Activated CD4-positive, alpha-beta memory T cell treated with anti-CD3 and anti-CD28 coated beads, Interleukin-2, amount 10 ng/mL, durations not matched to agents 7 days and 5 days (primary cell): ENCODE measurements at places on chromosomes 12 and 14. TPM values are rescaled to one million over a fixed set of nuclear protein-coding genes. Genes with fewer than 3 reads are reported as not detected.

DNA sequence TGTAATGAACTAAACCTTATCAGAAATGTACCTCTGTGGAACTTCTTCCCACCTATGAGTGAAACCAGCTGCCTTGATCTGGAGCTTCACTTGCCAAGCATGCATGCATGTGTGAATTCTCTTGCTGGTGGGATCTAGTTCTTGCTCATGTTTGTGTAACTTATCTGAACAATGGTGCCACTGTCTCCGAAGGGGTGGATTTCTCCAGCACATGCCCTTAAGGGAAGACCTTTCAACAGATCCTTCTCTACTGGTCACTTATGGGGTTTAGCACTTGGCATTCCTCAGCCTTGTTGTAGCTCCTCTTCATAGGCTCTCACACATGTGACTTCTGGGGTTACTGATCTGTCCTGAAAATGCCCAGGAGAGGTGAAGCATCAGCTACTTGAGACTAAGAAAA, 25.0 kb downstream of the SMOC1 start:
- H3K4me3 ChIP-seq: no peak overlapping the region
- no peak overlapping the region for H3K27ac ChIP-seq
- H3K4me1 ChIP-seq: no peaks in the 10 kb centered on the region
- no peak for DNase-seq
- H3K36me3 ChIP-seq: no peaks in the 10 kb centered on the region

DNA sequence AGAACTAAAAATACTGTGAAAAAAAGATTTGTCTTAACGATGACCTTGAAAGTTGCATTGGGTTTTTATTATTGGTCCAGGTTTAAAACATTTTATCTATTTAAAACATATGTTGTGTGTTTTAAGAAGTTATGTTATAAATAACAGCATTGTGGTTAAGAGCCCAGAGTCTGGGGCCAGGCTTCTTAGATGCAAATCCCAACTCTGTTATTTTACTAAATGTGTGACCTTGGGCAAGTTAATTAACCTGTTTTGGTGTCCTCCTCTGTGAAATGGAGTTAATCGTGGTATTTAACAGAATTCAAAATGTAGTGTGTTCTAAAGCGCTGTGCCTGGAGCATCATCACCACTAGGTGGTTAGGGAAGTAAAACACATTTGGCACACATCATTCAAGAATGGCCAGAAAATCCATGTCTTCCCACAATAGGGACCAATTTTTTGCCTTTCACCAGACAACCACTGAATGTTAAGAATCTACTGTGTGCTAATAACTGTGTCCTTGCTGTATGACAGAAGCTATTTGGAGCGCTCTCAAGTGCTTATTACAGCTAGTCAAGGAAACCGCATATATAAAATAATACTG, 133.3 kb downstream of the MON2 start:
- H3K4me3 ChIP-seq: no peak overlapping the region
- H3K36me3 ChIP-seq: peaks cover 12% of the 10 kb centered on the region
- DNase-seq: no peak

DNA sequence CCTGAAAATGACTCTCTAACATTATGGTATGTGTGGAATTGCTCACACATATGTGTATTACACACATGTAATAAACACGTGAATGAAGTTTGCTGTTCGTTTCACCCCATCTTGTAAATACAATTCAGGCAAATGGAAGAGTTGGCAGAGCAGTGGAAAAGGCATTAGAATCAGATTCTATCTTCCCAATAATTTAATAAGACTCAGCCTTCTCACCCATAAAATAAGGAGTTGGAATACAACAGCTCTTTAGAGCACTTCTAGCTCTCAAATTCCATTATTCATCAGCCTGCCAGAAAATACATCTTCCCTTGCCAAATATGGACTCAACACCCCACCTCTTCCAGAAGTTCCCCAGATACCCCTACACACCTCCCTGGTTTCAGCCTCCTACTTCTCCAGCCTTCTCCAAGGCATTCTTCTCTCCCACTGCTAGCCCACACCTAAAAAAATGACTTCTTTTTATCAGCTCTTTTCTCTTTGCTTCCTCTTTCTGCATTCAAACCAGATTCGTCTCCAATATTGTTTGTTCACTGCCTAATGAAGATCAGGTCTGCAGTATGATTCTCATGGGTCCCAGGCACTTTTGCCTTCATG, 66.2 kb upstream of the DYRK2 start:
- DNase-seq: no peak
- peaks cover 23% of the 10 kb centered on the region for H3K4me1 ChIP-seq
- H3K27ac ChIP-seq: no peak overlapping the region

GRCh38 chr12:109461049-109461845, 15.9 kb downstream of the KCTD10 start:
- peaks cover 29% of the 10 kb centered on the region for H3K36me3 ChIP-seq
- H3K27ac ChIP-seq: peak overlapping the region; percentile 76
- no peaks in the 10 kb centered on the region for H3K27me3 ChIP-seq

DNA sequence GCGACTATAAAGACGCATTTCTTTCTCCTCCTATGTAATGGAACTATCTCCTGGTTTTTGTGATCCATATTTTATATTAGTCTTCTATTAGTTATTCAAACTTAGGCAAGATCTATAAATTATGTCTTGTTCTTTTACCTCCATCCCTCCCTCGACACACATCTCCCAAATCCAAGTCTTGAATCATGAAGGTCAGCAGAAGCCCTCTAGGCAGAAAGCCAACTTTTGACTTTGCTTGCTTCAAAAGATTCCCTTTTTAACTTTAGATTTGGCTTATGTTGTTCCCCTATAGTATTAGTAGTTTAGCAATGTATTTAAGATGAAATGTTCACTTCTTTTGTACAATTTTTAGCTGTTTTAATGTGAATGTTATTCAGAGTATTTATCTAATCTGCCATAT, 689.8 kb downstream of the SLC6A15 start:
- H3K4me3 ChIP-seq: no peak overlapping the region
- DNase-seq: no peak
- H3K27ac ChIP-seq: no peak overlapping the region
- no peaks in the 10 kb centered on the region for H3K27me3 ChIP-seq

DNA sequence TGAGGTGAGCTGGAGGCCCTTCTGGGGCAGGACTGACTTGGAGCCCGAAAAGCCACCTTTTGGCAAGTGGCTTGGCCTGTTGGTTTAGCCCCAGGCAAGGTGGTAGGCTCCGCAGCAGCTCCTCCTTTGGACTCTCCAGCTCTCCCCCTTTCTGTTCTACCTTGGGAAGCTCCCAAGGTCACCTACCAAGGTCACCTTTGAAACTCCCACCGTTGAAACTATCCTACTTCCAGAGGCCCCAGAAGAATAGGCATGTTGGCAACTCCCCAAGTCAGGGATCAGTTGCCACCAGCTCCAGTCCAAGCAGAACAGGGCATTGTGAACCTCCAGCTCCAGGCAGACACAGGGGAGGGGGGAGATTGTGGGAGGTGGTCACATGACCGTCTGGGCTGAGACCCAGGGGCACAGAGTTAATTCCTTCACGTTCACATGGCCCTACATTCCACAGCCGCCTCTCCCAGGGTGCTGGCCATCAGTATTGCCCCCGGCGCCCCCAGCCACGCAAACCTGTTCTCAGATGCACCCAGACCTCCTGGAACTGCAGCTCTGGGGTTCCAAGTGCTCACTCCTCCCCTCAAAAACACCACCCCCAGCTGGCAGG, 14.4 kb downstream of the IRF2BPL start:
- H3K27ac ChIP-seq: no peak overlapping the region
- H3K4me1 ChIP-seq: peaks cover 9% of the 10 kb centered on the region
- H3K27me3 ChIP-seq: peaks cover 14% of the 10 kb centered on the region
- H3K4me3 ChIP-seq: no peak overlapping the region
- no peaks in the 10 kb centered on the region for H3K36me3 ChIP-seq

DNA sequence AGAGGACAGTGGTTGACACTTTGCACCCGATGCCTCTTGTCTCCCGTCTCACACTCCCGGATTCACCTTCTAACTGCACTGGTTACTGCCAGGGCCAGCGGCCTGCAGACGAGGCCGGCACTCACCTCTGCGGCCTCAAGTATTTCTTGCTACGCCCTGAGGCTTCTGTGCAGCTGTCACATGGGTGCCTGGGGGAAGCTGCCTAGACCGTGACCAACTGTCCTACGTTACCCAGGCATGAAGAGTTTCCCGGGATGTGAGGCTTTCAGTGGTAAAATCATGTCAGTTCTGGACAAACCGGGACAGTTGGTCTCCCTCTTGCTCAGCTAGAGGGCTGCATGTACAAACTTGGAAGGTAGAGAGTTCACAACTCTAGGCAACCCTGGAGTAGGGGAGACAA, 274.5 kb downstream of the GLT1D1 start:
- H3K36me3 ChIP-seq: no peaks in the 10 kb centered on the region
- no peaks in the 10 kb centered on the region for H3K27me3 ChIP-seq
- H3K4me1 ChIP-seq: no peaks in the 10 kb centered on the region

DNA sequence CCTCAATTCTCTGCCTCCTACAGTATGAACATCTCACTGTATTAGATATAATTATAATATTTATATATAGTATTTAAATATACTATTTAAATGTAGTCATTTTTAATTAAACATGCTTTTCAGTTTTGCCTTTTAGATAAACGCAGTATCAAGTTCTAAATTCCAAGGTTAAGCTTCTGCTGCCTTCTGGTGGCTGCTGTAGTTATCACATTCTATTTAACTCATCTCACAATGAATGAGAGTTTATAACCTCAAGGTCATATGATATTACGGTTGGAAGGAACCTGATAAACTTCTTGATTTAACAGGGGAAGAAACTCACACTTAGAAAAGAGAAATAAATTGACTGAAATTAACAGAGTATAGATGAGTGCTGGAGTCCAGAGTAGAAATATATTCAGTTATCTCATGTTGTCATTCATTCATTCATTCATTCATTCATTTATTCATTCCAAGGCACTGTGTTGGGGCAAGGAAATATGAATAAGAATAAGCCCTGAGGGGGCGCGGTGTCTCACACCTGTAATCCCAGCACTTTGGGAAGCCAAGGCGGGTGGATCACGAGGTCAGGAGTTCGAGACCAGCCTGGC, 31.9 kb downstream of the GUCY2C start:
- H3K36me3 ChIP-seq: no peaks in the 10 kb centered on the region
- H3K27me3 ChIP-seq: peaks cover 5% of the 10 kb centered on the region
- DNase-seq: peak; percentile 25
- peaks cover 10% of the 10 kb centered on the region for H3K4me1 ChIP-seq

DNA sequence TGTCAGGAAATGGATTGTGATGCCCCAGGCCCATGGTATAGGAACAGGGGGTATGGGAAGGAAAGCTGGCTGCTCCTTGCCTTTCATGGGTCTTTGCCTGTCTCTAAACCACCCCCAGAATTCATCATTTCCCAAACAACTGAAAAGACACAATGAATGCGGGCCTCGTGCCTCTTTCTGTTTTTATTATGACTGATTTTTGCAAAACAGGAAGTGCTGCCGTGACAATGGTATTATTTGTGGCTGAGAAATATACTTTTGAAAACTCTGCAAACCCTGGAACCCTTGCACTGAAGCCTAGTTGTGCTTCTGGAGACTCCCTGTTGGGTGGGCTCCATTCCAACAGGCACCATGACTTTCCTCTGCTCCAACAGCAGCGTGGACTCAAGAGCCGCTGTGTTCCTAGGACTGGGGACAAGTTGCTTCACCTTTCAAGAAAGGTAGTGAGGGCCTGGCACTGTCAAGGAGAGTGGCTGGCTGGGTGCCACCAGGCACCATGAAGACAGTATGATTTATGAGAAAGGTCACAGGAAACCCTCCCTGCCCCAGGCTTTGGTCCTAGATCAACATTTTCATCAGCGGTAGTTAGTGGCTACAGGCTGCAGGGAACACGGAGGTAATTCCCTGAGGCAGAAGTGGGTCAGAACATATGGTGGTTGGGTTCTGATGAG, 4.8 kb upstream of the DGLUCY start:
- peaks cover 22% of the 10 kb centered on the region for H3K36me3 ChIP-seq
- peak; percentile 51 for DNase-seq
- peak overlapping the region; percentile 93 for H3K27ac ChIP-seq
- peak overlapping the region; percentile 36 for H3K4me3 ChIP-seq
- peaks cover 57% of the 10 kb centered on the region for H3K4me1 ChIP-seq
- no peaks in the 10 kb centered on the region for H3K27me3 ChIP-seq

- no peaks in the 10 kb centered on the region for H3K27me3 ChIP-seq
- no peaks in the 10 kb centered on the region for H3K4me1 ChIP-seq
- H3K27ac ChIP-seq: no peak overlapping the region
- no peak for DNase-seq
- H3K36me3 ChIP-seq: no peaks in the 10 kb centered on the region
Observed at GRCh38 chr14:33061667-33062325, 123.1 kb downstream of the NPAS3 start.

DNA sequence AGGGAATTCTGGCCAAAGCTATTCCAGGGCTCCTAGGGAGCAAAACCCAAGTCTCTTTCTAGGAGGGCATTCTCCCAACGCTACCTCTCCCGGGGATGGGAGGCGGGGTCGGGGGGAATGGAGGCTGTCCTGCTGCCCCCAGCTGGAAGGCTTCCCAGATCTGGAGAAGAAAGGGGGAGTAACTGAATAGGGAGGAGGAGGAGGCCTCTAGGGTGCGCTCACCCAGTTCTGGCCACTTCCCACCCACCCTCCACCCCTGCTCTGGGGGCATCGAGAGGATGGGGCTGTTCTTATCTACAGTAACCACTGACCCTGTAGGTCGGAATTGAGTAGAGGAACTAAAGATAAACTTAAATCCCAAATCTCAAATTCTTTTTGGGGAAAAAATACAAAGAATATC, 579 bp upstream of the RNASE1 start:
- peaks cover 22% of the 10 kb centered on the region for H3K27me3 ChIP-seq
- H3K4me3 ChIP-seq: no peak overlapping the region
- no peak for DNase-seq

GRCh38 chr12:41917181-41917580, 227.5 kb downstream of the GXYLT1 start:
- H3K4me3 ChIP-seq: no peak overlapping the region
- DNase-seq: no peak
- no peaks in the 10 kb centered on the region for H3K4me1 ChIP-seq
- H3K36me3 ChIP-seq: no peaks in the 10 kb centered on the region
- peaks cover 16% of the 10 kb centered on the region for H3K27me3 ChIP-seq
- H3K27ac ChIP-seq: no peak overlapping the region

DNA sequence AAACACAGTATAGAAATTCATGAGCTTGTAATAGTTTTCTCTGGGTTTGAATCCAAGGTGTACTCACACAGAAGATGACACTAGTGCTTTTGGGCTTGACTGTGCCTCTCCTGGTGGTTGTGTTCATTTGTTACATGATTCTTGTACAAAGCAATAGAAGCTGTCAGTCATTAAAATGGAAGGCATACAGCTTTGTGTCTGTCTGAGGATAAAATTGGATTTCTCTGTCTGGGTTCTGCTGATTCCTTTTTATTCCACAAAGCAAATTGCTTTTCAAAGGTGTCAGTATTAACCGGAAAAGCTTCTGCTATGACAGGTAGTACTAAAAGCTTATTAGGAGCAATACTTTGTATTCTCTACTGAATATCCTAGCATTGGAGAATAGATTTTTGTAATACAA, 361.2 kb downstream of the SLC6A15 start:
- no peaks in the 10 kb centered on the region for H3K36me3 ChIP-seq
- no peak for DNase-seq
- H3K27me3 ChIP-seq: no peaks in the 10 kb centered on the region

The GAS2L3 gene
- 4.2 TPM for total RNA-seq

The GZMB gene
- 682 TPM for total RNA-seq

The SRRM4 gene
- not detected for total RNA-seq

The SLC25A47 gene
- total RNA-seq: not detected

The NRIP2 gene
- not detected for total RNA-seq
